SHP77 (cell line): ENCODE measurements at places on chromosomes 3 and 15.
A peak's percentile ranks its signal among the peaks of the same experiment; 100 is the strongest.

DNA sequence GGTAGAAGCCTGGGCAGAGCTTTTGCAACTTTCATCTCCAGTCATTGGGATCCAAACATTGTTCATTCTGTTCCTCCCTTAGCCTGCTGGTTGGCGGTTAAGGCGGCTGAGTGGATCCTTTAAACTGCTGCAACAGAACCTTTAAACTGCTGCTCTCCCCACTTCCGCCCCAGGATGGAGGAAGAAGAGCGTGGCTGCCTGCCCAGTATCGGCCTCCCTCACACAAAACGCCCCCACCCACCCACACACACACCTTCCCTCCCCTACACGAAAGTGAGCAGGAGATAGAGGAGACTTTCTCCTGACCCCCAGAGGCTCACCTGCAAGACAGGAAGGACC is 460 bp upstream of the ZMAT3 start:
- peak; percentile 48 for DNase-seq

DNA sequence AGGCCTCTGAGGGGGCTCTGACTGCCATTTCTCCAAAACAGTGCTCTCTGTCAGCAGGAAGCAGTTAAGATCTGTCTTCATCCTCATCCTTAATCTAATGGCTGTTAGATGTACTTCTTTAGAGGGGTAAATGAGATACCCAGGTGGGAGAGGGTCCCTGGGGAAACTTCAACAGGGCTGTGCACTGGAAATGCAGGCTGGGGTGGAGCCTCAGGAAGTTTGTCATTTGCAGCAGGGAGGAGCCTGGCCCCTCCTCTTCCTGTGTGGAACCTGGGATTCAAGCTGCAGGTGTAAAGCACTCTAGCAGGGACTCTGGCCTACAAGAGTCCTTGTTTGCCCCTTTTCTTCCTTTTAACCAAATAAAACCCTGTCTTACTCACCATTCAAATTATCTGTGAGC is 1173.6 kb downstream of the OTOL1 start:
- DNase-seq, result no peak

- DNase-seq, result no peak
Measured at GRCh38 chr3:65723985-65724384, 314.7 kb downstream of the MAGI1 start.

DNA sequence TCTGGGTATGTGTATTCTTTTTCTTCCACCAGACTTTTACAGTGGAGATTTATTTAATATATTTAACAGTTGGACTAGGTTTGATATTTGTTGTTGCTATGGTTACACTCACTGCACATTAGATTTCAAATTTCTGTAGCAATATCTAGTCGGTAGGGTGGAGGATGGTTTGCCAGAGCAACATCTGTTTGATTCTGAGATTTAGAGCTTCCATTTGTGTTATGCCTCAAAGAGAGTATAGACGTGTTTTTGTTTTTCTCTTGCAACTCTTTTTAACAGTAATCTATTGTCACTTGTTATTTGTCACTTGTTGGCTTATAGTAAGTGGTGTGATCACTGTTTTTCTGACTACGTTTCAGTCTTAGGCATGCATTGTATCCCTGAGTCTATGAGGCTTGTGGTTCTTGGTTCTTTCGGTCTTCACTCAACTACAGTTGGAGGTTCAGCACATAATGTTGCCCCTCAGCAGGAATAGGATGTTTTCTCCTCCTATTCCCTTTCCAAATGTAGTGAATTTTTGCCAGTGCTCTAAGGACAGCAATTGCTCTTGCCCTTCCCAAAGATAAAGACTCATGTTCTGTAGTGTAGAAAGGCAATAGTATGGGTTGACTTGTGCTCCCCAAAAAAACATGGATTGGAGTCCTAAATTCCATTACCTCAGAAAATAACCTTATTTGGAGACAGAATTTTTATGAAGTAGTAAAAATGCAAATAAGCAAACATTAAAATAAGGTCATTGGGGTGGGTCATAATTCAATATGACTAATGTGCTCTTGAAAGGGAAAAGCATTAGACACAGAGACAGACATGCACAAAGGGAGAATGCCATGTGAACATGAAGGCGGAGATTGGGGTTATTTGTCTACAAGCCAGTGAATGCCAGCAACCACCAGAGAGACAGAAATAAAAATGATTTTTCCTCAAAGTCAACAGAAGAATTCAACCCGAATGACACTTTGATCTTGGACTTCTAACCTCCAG is 692.1 kb downstream of the DIPK2A start:
- DNase-seq, result no peak

- DNase-seq, result no peak
Measured at GRCh38 chr3:105293441-105293840, 73.3 kb upstream of the ALCAM start.

- no peak for DNase-seq
Measured at GRCh38 chr3:59526999-59527398, 477.2 kb upstream of the CFAP20DC start.

DNA sequence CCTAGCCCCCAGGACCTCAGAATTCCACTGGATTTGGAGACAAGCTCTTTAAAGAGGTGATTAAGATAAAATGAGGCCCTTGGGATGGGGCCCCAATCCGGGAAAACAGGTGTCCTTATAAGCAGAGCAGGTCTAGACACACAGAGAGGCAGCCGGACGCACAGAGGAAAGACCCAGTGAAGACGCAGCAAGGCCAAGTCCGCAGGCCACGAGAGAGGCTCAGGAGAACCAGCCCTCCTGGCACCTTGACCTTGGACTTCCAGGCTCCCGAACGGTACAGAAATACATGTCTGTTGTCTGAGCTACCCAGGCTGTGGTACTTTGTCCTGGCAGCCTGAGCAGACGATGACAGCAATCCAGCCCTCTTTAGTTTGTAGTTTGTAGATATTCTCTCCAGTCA is 324.5 kb downstream of the OCA2 start:
- DNase-seq, result no peak

DNA sequence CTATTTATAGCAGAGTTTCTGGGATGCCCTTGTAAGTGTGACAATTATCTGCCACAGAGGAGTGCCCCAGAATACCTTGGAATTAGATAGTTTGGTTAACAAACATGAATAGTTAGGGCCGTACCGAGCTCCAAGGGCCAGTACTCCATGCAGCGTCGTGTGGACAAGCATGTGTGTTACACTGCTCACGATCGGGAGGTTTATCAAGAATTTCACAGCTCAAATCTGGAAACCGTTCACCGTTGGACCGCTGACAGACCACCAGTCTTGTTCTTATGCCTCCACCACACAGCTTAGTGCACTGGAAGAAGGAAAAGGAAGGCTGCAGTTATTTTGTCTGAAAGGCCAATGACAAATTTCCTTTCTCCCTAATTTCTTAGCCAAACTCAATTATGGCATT is 93.7 kb downstream of the ADAMTS9 start:
- no peak for DNase-seq

DNA sequence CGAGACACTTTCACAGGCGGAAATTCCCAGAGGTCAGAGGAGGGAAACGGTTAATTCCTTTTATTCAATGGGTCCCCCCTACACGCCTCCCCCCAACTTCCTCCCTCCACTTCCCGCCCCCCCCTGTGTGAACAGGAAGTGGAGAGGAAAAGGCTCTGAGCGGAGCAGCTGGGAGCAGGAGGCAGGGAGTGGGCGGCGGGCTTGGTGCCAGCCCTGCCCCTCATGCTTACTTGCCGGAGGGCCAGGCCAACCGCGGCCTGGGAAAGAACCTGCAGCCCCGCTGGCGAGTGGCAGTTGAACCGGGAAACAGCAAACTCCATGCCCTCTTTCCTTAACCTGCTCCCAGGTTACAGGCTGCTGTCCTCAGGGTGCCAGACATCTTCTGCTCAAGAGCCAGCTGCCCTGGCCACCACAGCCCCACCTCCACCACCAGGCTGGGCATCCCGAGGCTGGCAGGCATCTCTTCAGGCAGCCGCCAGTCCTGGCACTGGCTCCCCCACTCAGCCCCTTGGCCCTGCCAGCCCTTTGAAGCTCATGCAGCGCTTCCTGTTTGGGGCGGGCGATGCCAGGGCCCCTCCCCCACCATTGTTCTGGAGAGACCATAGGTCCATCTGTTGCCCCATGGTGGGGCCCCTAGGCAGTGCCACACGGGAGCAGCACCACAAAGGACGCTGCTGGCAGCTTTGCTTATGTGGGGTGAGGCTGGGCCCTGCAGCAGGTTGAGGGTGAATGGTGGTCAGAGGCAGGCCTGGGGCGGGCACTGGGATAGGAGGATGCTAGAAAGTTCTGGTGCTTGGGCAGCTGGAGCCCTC is 12.9 kb downstream of the VPS18 start:
- DNase-seq, result peak; percentile 44

DNA sequence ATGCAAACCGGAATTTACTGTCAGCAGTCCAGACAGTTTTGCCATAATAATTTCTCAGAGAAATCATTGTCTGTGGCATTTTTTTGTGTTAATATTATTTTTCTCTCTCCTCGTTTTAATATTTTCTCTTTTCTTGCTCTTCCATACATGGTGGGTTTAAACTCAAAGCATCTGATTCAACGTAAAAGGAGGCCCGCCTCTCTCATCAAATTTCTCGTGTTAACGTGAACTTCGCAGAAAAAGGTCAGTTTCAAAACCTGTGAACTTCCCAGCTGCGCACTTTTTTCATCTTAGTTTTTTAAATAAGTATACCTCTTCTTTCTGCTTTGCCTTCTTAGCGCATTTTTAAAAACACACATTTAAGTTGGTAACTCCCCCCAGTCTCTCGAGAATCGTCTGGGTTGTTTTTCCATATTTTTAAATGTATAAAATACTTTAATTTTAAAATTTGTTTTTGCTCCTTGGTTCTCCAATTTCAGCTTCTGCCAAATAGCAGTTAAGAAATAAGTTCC is 9.1 kb downstream of the SHOX2 start:
- no peak for DNase-seq

GRCh38 chr3:173354124-173354523 is 43.4 kb upstream of the NLGN1 start:
- no peak for DNase-seq

DNA sequence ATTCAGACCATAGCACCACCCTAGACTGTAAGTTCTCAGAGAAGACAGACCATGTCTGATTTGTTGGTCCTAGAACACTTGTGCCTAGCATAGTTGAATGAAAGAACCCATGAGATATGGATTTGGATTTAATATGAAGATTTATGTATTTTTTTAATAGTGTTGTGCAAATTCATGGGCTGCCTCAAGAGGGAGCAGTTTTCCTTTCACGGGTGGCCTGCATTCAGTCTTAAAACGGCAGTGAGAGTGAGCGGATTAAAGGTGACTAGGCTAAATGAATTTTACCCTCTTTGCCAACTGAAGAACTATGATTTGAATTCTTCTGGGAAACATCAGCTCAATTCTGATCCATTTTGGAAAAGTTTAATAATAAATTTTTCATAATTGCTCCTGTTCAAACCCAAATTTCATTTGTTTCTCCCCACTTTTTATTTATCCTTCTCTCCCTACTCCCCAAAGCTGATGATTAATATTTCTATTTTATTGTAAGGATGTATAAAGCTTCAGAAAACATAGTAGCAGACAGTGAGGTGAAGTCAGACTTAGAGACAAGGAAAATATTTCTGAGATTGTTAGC is 67.3 kb downstream of the MORC1 start:
- peak; percentile 7 for DNase-seq

DNA sequence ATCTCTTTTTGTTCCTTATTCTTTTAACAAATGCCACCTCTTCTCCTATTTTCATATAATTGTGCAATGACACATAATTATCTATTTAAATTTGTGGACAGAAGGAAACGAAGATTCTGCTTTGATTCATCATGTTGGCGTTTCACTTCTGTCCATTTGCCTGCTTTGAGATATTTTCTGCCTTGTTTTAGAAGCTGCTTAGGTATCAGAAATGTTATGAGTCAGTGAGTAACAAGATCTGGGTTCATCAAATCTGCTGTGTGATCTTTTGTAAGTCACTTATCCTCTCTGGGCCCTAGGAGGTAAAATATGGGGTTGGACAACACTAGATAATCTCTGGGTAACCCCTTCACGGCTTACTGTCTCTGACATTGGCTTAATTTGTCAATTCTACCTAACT is 7.3 kb upstream of the MINDY4B start:
- no peak for DNase-seq

DNA sequence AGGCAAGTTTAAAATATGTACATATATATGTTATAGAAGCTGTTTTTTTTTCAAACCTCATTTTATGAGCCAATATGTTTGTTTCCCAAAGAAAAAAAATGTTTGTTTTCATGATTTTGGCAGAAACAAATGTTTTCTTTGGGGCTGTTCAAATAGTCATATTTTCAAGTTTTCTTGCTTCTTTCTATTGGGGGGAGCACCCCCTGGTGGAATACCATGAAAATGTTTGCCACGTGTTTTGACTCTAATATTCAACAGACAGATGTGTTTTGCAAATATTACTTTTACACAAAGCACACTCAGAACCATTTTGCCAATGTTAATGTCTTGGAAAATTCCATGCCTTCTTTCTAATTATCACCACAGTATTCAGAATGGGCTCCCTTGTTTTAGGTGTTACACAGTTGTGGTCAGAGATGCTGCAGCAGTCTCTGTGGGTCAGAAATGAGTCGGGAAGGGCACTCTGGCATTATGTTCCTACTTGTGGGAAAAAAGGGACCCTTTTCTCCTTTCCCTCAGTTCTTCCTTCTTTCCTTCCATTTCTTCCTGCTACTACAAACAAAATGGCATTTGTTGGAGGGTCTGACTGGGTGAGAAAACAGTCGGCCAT is 817.0 kb downstream of the TUSC7 start:
- DNase-seq, result no peak

- no peak for DNase-seq
Measured at GRCh38 chr3:25046911-25047771, 380.9 kb upstream of the RARB start.

- DNase-seq, result no peak
Measured at GRCh38 chr15:31503256-31503655, 176.6 kb downstream of the KLF13 start.

DNA sequence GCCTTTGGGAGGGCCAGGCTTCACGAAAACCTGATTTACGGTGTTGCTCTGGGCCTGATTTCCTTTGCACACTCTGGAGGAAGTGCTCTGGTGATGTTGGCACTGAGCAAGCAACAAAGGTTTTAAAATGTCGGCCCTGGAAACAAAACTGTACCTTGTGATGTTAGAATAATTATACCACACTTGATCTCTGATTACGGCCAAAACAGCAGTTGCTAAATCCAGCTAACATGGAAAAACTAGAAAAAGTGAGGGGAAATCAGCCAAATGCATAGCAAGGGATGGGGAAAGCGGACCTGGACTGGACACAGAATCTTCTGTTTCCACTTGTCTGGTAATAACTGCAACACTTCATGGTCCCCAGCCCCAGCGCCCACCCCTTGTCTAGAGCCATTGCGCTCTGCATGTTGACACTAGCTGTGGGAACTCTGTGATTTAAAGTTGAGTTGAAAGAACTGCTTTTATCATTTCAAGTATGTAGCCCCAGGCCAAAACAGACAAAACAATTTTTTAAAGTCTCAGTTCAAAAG is 120.1 kb downstream of the VGLL4 start:
- no peak for DNase-seq

- DNase-seq, result no peak
Measured at GRCh38 chr15:53671545-53671944, 87.9 kb downstream of the WDR72 start.

GRCh38 chr3:194351080-194351672 is at the start of gene CPN2:
TSS of gene CPN2 (minus strand) at chr3:194351328. CDS start at chr3:194342702, 8,626 bp downstream.
- no peak for DNase-seq
